ENCODE measurements at places on chromosomes 7 and 10.

GRCh38 chr7:76260171-76260703 is 42.2 kb upstream of the HSPB1 start:
- no peak for DNase-seq

DNA sequence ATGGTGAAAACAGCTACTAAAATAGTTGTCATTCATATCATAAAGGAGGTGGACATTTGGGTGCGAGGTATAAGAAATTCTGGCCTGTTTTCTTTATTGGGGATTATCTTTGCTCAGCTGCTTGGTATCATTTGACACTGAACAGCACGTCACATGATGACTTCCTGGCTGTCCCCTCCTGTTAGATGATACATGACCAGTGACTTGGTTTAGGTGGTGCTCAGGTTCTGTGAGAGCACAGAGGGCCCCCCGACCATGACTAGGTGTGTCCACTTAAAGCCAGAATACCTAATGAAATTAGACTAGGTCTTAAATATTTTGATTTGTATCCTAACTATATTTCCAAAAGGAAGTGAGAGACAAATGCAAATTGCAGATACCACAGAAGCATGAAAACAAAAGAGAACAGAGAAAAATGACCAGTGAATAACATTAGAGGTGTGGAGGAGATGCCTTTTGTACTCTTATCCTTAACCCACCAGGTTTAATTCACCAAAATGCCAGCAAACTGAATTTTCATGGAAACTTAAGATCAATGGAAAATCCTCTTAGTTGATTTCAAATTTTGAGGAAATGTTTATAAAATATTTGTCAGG is 50.6 kb upstream of the GJD4 start:
- DNase-seq: no peak

- DNase-seq: no peak
Observed at GRCh38 chr10:15345450-15345849, 25.6 kb downstream of the FAM171A1 start.

DNA sequence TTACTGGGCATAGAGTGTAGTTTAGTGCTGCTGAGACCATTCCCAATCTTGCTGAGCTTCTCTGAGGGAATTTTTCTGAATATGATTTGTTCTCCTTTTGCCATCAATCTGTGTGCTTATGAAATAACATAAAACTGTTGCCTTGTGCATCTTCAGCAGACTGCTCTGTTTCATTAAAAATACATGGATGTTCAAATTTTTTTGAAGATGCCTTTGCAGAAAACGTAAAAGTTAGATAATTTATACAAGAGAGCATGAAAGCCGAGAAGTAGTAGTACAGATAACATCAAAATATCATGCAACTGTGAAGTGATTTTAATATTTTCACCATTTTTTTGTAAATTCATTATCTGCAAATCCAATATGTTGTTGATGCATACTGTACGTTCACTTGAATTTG is 174.7 kb upstream of the CSTF2T start:
- no peak for DNase-seq

GRCh38 chr10:10205906-10206305 is 811.8 kb upstream of the CELF2 start:
- DNase-seq: no peak

All from kidney glomerular epithelial cell (primary cell).